Activated naive CD4-positive, alpha-beta T cell treated with Interleukin-2 at 50 U/mL for 16 hours (primary cell): ENCODE measurements at places on chromosomes 4 and X.

DNA sequence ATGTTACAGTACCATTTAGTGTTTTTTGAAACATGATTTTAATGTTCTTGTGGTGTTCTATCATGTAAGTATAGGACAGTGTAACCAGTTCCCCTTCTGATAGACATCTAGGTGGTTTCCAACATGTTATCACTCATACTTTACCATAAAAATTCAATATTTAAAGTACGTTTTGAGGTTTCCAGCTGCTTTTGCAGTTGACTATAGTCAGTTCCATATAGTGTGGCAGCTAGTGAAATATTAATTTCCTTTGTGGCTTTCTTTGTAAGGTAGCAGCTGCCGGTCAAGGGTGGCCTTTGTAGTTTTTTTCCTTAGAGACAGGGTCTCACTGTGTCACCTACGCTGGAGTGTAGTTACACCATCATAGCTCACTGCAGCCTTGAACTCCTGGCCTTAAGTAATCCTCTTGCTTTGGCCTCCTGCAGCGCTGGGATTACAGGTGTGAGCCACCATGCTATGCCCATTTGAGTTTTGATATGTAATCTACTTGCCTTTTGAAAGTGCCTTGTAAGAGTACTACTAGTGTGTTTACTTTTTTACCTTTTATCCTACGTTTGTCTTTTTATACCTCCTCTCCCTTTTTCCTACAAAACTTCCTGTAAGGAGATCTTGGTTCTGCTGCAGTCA is 63.0 kb downstream of the ARHGAP10 start:
- no peak for DNase-seq

DNA sequence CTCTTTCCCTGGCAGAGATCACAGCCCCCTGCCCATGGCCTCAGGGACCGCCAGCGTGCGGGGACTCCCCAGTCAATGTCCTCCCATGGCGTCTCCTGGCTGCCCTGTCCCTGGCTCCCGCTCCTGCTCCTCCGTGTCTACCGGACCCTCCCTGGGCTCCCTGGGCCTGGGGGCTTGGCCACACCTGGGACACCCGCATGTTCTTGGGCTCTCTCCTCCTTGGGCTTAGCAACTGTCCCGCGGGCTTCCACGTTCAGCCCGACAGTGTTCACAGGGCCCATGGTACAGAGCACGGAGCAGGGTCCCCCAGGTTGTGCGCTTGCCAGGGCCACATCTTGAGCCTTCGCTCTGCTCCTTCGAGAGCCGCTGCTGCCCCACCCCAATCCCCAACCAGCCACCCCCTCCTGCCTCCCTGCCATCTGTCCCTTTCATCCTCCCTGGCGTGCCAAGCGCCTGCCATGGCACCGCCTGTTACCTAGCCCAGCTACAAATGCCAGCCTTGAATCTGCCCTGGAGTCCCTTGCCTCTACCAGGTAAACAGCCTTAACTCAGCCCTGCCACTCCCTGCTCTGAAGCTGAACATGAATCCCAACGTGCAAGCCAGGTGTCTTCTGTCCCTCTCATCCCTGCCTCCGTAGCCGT is 3.9 kb downstream of the AVPR2 start:
- DNase-seq, result no peak

- DNase-seq, result no peak
Observed at GRCh38 chr4:43556262-43556661, 663.7 kb downstream of the GRXCR1 start.

DNA sequence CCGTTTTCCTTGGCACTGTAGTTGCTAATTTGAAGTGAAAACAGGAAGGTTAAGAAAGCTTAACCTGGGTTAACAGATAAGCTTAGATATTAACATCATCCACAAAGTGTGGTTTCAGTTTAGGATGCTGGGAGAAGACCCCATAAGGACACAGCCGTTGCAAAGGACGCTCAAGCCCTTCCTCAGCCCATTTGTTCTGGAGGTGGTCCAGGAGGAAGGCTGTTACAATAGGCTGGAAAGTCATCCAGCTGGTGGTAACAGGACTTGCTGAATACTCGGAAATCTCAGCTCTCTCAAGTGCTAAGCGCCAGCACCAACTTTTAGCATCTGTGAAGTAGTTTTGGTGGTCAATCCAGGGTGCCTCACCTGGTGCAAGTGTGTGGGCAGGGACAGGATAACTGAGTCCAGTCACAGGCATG is 14.2 kb downstream of the CHST7 start:
- no peak for DNase-seq

GRCh38 chrX:121876305-121876704 is 828.9 kb downstream of the GLUD2 start:
- DNase-seq, result no peak

GRCh38 chr4:146462251-146462650 is 59.5 kb downstream of the SLC10A7 start:
- DNase-seq, result no peak

- DNase-seq, result peak; percentile 29
Observed at GRCh38 chr4:1752284-1753041, 31.1 kb downstream of the TACC3 start.

GRCh38 chr4:87973283-87974169 is 2.0 kb upstream of the SPP1 start:
- peak; percentile 32 for DNase-seq

DNA sequence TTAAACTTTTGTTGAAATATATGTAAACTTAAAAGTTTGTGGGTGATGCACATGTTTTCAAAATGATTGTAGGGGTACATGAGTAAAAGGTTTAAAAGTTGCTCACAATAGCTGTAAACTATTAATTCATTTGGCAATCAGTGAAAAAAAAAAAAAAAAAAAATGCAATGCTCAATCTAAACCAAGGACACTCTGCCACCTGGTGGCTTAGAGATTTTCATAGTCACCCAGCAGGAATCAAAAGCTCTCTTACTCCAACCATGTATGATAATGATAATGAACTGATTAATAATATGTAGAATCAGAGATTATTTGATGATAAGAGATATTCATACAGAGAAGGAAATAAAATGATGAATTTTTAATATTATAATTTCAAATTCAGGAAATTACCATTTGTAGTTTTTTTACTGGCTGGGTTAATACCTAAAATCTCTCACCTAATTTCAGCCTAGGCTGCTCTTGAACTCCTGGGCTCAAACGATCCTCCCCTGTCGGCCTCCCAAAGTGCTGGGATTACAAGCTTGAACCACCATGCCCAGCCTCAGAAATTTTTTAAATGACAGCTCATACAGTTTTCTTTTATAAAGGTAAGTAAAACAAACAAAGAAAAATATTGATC is 46.9 kb upstream of the SLC25A4 start:
- DNase-seq, result no peak

GRCh38 chr4:95304898-95305297 is 243.9 kb downstream of the UNC5C start:
- DNase-seq, result no peak

DNA sequence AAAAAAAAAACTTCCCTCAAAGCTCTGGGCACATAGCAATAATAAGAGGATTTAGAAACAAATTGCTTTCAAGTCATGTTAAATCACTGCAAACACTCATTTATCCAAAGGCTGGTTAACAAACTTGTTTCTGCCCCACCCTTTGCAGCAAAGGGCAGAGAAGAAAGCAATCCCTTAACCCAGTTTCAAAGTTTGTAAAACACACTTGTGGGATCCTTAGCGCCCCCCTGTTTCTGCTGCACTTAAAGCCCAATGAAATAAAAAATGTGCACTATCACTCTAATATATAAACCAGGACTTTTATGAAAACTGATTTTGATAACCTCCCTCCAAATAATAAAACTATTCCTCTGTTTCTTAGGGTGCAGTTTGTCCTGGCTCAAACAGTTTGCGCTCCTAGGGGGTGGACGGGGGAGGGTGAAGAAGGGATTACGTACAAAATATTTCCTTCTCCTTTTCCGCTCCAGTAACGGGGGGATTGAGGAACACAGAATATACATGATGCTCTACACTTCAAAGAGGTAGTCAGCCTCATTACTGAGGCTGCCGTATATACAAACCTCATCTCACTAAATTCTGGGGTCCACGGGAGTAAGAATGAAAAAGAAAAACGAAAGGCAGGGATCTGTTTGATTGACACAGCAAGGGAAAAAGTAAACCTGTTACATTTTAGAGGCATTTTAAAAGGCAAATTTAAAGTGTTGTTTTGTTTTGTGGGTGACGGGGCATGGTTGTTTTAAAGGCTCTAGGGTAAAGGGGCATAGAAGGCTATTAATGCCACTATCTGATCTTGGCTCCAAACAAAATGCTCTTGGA is 3.1 kb upstream of the PCDH10 start:
- DNase-seq, result no peak

DNA sequence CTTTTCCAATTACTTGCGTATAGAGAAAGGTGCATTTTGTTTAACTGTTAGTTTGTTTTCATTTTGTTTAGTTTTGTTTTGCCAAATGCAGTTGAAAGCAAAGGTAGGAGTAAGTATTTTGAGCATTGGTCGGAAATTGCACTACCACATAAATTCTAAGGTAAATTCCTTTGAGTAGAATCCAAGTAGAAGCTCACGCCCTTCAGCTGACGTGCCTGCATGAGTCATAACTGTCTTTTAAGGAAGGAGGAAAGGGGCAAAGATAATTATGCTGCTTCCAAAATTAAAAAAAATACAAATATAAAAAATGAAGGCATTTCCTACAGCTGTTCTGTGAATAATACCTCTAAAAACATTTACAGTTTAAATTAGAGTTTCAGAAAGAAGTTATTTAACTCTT is 110.2 kb upstream of the MYOZ2 start:
- DNase-seq, result no peak

DNA sequence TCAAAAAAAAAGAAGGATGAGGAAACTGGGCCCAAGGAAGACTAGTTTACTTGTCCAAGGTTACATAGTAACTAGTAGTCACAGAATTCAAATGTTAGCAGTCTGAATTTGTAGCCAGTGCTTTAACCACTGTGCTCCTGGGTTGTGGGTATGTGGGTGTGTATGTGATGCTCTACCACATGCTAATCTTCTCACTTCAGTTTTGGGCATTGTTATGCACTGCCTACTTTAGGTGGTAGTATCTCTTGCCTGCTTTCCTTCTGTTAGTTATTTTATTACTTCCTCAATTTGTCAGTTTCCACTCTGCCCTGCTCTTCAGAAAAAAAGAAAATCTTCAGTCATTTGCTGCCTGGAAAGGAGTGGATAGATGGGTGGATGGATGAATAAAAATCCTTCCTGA is 219.2 kb downstream of the RPA4 start:
- DNase-seq, result no peak

- DNase-seq, result no peak
Observed at GRCh38 chr4:168551211-168551610, 54.4 kb downstream of the PALLD start.

DNA sequence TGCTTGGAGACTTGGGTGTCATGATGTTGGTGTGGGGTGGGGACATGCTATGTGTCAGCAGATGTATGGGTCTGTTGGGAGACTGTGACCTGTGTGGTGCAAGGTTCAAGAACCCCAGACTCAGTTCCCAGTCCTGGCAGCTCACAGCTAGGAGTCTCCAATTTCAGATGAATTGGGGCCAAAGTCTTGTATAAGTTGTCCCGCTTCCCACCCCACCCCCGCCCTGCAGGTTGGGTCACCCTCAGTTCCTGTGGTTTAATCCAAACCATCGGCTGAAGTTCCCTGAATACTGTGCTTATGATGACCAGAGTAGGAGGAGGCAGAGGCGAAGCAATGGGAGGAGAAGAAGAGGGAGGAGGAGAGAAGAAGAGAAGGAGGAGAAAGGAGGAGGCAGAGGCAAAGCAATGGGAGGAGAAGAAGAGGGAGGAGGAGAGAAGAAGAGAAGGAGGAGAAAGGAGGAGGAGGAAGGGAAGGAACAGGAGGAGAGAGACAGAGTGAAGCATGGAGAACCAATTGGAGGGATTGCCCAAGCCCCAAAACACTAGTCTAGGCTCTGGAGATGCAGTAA is 112.6 kb downstream of the EFNB1 start:
- no peak for DNase-seq

GRCh38 chrX:95995583-95995982 is 689.1 kb upstream of the DIAPH2 start:
- no peak for DNase-seq

- DNase-seq, result no peak
Observed at GRCh38 chr4:17103231-17103630, 204.8 kb upstream of the LDB2 start.

DNA sequence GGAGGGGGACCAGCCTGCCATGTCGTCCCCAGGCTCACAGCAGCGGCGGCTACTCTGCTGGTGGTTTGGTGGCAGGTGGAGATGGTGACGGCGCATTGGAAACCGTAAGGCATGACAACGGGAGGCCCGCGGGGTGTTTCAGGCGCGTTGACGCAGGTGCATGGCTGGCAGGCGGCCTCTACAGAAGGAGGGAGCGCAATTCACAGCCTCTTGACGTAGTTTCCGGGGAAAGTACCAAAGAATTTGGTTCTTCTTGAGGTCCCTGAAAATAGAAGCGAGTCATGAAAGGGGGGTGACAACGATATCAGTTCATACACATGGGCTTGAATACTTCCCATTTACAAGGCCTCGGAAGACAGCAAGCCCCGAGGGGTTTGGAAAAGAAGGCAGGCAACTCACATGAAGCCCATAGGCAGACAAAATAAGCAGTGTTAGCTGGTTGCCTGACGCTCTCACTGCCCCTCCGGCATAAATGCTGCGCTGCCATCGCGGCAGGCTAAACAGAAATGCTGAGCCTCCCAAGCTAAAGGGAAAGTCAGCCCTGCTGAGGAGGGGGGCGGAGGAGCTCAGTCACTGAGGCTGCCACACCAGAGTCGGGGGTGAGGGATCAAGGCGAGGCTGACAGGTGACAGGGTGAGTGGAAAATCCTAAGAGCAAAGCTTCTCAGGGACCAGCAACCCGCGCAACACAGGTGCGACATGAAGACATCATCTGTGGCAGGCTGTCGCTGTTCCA is 52.3 kb upstream of the PDLIM3 start:
- peak; percentile 61 for DNase-seq

- no peak for DNase-seq
Observed at GRCh38 chrX:30568136-30568535, 9.4 kb downstream of the TASL start.

GRCh38 chr4:150206265-150206664 is 128.0 kb downstream of the DCLK2 start:
- DNase-seq, result no peak

DNA sequence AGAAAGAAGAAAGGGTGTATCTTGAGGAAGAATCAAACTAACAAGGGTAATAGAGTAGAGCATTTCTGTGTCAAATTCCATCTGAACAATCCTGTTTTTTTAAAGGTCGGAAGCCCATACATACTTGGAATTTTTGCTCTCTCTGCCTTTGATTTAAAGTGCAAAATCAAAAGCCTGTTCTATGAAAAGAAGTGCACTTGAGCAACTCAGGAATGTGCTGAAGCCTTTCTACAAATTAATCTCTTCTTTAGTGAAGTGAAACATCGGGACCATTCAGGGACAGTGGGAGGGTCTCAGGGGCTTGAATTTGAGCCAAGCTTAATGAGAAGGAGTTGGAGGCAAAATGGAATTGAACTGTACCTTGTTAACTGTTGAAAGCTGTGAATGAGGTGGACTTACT is 1008.5 kb upstream of the LCORL start:
- DNase-seq, result no peak
